Endothelial cell (in vitro differentiated cells): ENCODE measurements at places on chromosomes 3 and 15.

- DNase-seq = peak; percentile 44
These were observed 10.5 kb downstream of the GNAI2 start for GRCh38 chr3:50246517-50246954.

- no peak for DNase-seq
These were observed 61.4 kb downstream of the IL12A start for GRCh38 chr3:160049988-160050387.

DNA sequence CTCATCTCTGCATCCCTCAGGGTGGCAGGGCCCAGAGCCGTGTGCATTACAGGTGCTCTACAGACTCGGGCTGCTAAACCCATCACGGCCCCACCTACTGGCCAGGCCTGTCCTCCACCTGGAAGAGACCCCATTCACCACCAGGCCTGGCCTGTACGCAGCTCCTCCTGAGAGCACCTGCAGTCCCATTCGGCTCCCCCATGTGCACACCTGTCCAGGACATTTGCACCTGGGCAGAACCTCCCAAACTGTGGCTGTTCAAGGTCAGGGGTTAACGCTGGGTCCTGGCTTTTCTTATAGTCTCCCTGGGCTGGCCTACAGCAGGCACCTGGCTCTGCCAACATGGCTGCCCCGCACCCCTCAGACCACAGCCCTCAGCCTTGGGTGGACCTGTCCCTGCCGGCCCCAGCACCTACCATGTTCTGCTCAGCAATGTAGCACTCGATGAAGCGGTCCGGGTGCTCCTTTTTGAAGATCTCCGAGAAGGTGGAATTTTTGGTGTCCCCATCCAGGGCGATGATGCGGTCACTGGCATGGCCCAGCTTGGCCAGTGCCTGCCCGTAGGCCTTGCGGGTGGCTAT lies 25.7 kb downstream of the TKT start:
- no peak for DNase-seq

- no peak for DNase-seq
These were observed 335.6 kb downstream of the NLGN1 start for GRCh38 chr3:173733029-173733652.

- DNase-seq = peak; percentile 38
These were observed 300.0 kb upstream of the TPM1 start for GRCh38 chr15:62742409-62743171.

GRCh38 chr3:195823280-195823679 lies 11.6 kb upstream of the MUC4 start:
- DNase-seq = no peak

DNA sequence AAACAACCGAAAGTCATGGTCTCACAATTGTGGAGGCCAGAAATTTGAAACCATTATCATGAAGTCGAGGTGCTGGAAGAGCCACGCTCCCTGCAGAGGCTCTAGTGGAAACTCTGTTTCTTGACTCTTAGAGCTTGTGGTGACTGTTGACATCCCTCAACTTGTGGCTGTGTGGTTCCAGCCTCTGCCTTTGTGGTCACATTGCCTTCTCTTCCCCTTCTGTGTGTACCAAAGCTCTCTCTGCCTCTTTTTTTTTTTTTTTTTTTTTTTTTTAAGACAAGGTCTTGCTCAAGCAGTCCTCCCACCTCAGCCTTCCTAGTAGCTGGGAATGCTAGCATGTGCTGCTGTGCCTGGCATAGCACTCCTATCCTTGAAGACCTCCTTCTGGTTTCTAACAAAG lies 48.7 kb upstream of the CRTC3 start:
- DNase-seq = no peak

DNA sequence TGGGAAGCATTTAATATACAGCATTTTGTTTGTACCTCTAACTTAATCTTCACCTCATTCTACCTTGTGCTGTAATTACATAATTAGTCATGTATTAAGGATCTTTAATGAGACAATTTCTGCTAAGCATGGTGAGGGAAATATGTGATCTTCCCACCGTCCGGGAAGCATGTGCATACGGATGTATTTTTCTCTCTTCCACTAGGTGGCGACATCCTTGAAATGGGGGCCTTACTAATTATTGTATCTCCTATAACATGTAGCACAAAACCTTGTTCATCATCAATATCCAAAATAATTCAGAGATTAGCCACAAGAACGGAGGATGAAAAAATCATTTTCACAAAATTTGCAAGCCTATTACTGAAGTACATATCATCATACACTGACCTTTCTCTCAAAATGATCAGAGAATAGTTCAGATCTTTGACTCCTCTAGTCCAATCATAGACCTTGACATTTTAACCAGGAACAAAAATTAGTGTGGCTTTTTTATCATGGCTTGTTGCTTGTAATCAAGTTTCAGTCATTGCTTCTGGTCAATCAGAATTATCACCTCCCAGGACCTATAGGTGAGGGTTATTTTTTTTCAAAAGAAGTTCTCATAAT lies 148.9 kb upstream of the GBE1 start:
- peak; percentile 39 for DNase-seq

GRCh38 chr3:58411851-58412830 lies 21.5 kb downstream of the PDHB start:
- no peak for DNase-seq

GRCh38 chr3:159782724-159783421 lies 205.8 kb upstream of the IL12A start:
- no peak for DNase-seq
